ENCODE measurements at places on chromosomes 1 and 21.

GRCh38 chr1:100380635-100381034, 28.3 kb downstream of the CDC14A start:
- DNase-seq = no peak

- no peak for DNase-seq
Measured at GRCh38 chr1:10856176-10856683, 59.8 kb upstream of the CASZ1 start.

- peak; percentile 77 for DNase-seq
Measured at GRCh38 chr1:24830680-24831272, 85.5 kb downstream of the CLIC4 start.

DNA sequence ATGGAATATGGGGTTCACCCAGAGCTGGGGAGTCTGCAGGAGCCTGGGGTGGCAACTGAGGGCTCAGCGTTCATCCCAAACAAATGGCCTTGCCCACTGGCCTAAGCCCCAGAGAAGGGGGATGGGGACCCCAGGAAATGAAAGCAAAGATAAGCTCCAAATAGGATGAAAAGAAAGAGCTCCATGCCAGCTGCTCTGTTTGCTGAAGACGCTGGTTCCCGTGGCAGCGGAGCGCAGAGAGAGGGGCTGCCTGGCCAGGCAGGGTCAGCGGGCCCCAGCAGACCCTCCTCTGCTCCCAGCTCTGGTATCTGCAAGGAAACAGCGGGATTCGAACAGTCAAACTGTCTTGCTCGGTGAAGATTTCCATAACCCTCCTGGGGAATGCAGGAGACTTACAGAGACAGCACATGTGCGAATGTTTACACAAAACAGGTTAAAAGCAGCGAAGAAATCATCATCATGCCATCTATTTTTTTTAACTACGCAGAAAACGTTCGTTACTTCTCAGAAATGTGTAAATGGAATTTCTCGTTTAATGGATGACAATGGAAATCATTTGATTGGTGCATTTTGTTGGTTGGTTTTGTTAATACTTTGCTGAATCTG, 94.4 kb downstream of the PDE9A start:
- no peak for DNase-seq

DNA sequence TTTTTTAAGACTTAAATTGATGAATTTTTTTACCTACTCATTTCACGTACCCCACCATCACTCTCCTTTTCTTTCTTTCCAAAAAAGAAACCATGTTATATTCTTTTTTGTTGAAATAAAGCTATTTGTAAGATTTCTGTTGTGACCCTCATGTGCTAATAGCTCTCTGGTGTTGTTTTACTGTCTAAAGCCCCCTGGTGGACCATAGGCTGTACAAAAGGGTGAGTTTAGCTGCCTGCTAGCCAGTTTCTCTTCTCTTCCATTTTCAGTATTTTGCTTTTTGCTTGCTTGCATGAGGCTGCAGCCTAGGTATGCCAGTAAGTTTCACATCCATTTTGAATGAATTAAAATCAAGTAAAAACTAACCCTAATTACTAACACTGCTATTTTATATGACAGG, 15.6 kb upstream of the VAMP3 start:
- peak; percentile 9 for DNase-seq

DNA sequence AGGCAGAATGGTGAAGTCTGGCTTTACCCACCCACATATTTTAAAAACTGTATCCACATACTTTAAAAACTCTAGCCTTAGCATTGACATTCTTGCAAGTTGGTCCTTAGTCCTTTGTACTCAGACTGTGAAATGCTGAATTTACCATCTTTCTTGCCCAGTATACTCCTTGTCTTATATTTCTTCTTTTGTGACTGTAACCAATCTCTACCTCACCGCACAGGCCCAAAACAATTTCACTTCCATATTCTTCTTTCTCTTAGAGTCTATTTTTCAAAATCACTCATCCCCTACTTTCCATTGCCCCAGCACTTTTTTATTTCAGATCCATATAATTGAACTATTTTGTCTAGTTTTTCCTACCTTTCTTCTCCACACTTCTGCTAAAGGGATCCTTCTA, 892.4 kb upstream of the B3GALT2 start:
- no peak for DNase-seq

- no peak for DNase-seq
Measured at GRCh38 chr21:39120876-39121599, 62.2 kb downstream of the PSMG1 start.

- no peak for DNase-seq
Measured at GRCh38 chr21:18289876-18290275, 45.2 kb downstream of the CHODL start.

DNA sequence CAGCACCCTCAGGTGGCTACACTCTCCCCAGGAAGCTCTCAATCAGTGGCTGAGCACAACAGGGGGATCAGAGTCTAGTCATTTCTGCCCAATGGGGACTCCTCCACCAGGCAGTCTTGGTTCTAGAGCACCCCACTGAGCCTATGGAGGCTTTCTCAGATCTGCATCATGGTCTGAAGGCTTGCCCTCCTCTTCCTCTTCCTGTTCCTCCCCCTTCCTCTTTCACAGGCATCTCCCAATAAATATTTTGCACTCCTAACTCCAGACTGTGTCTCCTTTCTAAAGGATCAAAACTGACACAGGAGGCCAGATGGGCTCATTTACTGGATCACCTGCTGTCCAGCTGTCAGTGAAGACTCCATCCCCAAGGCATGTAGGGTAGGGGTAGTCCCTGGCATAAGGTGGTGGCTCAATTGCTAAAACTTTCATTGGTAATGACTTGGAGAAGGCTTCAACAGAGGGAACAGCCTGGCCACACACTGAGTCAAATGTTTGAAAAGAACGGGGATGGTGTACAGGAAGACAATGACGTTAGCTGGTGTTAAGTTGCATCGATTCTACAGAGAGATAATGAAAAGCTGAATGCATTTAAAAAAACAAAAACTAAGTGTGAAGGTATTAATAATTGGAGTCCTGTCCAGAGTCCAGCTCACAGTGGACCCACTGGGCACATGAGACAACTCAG, 84.2 kb upstream of the SLC2A1 start:
- DNase-seq = no peak

DNA sequence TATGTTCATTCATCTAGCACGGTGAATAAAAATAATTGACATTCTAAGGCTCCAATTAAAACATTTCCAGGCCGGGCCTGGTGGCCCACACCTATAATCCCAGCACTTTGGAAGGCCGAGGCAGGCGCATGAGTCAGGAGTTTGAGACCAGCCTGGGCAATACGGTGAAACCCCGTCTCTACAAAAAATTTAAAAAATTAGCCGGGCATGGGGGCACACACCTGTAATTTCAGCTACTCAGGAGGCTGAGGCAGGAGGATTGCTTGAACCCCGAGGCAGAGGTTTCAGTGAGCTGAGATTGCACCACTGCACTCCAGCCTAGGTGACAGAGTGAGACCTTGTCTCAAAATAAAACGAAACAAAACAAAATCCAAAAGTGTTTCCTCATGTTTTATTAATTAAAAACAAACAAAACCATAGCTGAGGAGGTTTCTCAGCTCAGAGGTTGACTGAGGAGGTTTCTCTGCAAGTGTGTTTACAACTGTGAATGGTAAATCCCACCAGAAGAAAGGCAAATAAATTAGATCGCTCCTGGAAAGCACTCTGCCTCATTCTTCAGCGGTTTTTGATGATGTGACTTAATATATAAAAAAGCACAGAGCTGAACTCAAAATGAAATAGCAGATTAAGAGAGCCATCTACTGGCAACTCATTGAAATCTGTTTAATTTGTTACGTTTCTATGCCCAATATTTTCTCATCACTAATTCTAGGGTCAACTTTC, 37.7 kb upstream of the ATG4C start:
- DNase-seq = peak; percentile 67

DNA sequence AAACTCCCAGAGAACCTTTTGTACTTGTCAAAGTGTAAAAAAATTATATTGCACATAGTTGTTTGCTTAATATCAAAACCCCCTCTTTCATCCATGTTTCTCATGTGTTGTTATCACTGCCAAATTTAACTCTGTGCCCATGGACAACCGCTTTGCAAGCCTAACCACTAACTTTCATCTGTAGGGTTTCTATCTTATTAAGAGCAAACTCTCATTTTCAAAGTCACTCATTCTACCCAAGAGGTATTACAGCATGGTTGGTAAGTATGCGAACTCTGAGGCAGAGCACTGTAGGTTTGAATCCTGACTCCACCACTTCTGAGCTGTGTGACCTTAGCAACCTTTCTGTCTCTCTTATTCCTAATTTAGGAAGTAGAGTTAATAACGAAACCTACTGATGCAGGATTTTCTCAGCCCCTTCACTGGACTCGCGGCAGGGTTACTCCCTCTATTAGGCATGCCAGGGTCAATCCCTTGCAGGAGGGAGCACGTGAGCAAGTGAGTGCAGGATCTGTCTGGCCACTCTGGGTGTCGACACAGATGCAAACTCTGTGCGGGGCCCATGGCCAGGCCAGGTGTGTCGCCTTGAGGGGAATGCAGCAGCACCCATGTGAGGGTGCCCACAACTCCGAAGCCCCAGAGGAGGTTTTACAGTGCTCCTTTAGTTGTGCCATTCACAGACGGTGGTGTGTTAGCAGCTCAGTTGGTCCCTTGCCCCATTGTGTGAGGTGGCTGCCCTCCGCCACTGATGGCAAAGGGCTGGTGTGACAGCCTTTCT, 361.5 kb upstream of the ADGRL2 start:
- DNase-seq = no peak
